ENCODE measurements at places on chromosomes 16 and 17. TPM values are rescaled to one million over a fixed set of nuclear protein-coding genes. Genes with fewer than 3 reads are reported as not detected.

GRCh38 chr17:17783116-17783824 lies 53.5 kb downstream of the SREBF1 start:
- peaks cover 25% of the 10 kb centered on the region for H3K4me1 ChIP-seq
- H3K4me3 ChIP-seq: no peak overlapping the region
- peak; percentile 49 for DNase-seq

Gene ZFPM1
- total RNA-seq: 6.8 TPM

- peaks cover 7% of the 10 kb centered on the region for H3K4me1 ChIP-seq
- H3K27me3 ChIP-seq: peaks cover 3% of the 10 kb centered on the region
- H3K36me3 ChIP-seq: peaks cover 3% of the 10 kb centered on the region
- DNase-seq: no peak
- no peak overlapping the region for H3K27ac ChIP-seq
- no peak overlapping the region for H3K4me3 ChIP-seq
Observed at GRCh38 chr16:17340804-17341203, 130.0 kb downstream of the XYLT1 start.

DNA sequence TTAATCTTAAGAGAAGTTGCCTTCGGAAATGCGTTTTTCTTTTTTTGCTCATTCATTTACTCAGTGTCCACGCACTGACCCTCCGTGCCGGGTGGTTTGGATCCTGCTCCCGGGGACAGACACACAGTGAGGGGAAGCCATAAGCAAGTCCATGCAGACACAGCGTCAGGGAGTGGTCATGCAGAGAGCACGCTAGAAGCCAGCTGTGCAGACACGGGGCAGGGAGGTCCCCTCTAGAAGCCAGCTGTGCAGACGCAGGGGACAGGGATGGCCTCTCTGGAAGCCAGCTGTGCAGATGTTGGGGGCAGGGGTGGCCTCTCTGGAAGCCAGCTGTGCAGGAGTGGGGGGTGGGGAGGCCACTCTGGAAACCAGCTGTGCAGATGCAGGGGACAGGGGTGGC lies 4.8 kb downstream of the GAA start:
- H3K27me3 ChIP-seq: peaks cover 9% of the 10 kb centered on the region
- H3K36me3 ChIP-seq: peaks cover 13% of the 10 kb centered on the region
- H3K4me3 ChIP-seq: no peak overlapping the region
- no peak for DNase-seq
- peaks cover 7% of the 10 kb centered on the region for H3K4me1 ChIP-seq

Gene SRL
- 0.26 TPM for total RNA-seq
